ENCODE measurements at places on chromosomes 1 and 21.

GRCh38 chr1:35763201-35763600, 6.6 kb downstream of the CLSPN start:
- DNase-seq, result no peak

GRCh38 chr1:50860256-50860655, 99.8 kb downstream of the FAF1 start:
- no peak for DNase-seq

DNA sequence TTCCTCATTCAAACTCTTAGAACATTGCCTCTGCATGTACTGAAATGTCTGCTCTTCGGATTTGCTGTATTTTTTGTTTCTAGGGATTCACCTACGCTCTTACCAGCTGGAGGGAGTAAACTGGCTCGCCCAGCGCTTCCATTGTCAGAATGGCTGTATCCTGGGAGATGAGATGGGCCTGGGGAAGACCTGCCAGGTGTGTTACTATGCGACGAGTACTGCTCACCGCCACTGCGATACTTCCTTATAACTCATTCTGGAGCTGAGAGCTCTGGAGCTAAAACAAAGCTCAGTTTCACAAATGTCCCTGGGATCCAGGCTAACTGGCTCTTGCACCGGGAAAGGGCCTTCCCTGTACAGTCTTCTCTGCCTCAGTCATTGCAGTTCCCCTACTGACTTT, 10.1 kb downstream of the CHD1L start:
- DNase-seq, result no peak

GRCh38 chr1:248851390-248851789, 7.5 kb downstream of the ZNF692 start:
- no peak for DNase-seq

DNA sequence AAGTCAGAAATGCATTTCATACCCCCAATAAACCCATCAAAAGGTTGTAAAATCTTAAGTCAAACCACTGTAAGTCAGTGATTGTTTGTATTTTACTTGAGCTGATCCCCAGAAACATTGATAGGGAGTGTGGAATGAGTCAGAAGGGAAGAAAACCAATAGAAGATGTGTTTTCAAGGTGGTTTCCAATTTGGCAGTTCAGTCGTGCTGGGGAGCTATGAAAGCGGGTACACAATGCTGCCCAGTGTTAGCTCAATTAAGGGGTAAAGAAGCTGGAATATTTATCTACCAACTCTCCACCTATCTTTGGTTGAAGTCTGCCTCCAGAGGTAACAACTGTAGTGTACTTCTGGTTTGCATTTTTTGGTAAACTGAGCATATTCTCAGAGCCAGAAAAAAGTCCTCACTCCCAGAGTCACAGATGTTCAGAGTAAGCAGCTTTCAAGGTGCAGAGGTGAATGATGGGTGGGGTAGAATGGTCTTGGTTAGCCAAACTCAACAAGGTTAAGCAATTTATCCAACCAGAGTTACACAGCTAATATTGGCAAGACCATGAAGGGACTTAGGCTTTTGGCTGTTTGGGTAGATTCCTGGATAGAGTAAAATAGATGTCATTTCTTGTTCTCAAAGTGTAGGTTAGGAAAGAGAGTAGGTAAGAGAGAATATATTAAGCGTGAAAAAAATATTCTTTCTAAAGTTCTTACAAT, 202.9 kb upstream of the ADGRL2 start:
- no peak for DNase-seq

GRCh38 chr1:25572708-25573590, 29.5 kb downstream of the LDLRAP1 start:
- DNase-seq, result no peak

DNA sequence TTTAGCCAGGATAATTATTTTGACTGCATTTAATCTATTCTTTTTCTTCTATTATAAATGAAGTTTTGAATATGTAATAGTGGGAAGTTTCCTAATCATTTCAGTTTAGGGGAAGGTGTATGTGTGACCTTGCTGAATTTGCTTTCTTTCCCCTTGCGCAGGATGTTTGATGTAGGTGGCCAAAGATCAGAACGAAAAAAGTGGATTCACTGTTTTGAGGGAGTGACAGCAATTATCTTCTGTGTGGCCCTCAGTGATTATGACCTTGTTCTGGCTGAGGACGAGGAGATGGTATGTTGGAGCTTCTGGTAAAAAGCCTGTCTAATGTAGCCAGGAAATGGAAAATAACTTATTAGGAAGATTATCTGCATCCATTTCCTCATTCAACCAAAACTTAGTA, 33.4 kb downstream of the GNAT2 start:
- DNase-seq, result no peak

- no peak for DNase-seq
Observed at GRCh38 chr1:202029727-202030126, 19.3 kb downstream of the ELF3 start.

DNA sequence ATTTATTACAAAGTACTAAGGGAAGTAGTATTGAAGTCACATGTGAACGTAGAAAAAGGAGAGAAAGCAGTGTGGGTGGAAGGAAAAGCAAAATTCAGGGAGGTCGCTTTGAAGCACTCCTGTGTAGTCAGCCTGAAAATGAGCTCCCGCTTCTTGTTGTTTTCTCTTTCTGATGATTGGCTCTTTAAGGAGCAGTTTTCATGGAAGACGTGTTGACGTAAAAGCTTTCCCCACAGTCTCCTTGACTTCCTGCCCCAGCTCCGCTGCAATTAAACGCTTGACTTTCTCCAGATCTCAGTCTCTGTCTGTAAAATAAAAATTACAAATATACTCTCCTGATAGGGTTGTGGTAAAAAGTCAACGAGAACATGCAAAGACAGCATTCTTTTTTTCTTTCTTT, 661.5 kb upstream of the ZP4 start:
- no peak for DNase-seq

DNA sequence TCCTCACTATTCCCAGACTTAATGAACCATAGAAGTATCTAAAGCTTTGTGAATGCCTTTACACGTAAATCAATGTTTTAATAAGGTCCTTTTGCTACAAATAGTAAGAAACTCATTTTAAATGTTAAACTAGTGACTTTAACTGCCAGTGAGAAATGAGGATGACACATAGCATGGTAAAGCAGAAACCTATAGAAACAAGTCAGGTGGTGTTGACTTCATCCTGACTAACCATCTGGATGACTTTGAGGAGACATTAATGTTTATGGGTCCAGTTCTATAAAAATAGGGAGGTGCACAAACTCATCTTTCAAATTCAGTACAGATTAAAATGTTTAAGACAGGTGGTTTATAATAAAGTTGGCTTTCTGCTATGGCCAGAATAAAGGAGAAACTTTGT, 85.4 kb downstream of the COLGALT2 start:
- no peak for DNase-seq

DNA sequence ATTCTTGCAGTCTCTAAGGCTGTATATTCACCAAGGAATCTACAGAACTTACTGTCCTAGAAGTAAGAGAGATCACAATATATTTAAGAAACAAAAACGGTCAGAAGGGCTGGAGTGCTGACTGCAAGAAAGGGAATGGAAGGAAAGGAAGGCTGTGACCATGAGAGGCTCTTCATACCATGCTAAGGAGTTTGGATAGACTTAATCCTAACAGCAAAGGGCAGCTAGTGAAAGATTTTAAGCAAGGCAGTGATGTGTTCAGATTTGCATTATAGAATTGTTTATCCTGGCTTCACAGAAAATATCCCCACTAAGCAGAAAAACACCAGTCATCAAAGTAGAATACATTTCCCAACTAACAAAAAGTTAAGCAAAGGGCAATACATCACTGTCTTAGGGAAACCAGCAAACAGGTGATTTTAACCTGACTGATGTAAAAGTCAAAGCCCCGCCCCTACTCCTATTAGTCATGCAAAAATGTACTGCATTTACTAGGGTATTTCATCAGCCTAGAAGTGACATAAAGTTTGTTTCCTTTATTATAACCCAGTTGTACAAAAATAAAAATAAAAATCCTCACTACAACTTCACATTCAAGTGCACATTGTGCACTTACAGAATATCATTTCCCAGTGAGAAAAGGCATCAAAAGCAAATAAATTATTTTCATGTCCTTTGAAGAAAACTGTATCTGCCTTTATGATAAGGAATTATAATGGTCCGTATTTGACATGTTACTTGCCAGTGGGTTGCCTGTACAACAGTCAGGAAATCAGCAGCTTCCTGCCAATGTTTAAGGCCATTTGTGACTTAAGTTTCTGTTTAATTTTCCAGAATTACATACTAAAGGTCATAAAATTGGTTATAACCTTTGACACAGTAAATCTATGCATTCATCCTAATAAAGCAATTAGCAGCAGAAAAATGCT, 17.2 kb downstream of the JAK1 start:
- DNase-seq, result no peak

DNA sequence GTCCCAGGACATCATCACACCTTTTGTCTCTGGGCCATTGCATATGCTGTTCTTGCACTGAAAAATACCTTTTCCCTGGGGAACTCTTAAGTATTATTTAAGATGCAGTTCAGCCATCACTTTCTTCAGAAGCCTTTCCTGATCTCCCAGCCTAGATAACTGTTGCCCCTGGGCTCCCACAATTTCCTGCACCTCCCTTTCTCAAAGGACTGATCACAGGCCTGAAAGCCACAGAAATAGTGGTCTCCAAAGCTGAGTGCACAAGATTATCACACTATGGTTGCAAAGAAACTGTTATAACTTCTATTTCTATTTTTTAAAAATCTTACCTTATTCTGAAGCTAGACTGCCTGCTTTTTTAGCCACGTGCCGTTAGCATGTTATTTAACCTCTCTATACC, 2.8 kb upstream of the ZSCAN20 start:
- DNase-seq, result no peak

DNA sequence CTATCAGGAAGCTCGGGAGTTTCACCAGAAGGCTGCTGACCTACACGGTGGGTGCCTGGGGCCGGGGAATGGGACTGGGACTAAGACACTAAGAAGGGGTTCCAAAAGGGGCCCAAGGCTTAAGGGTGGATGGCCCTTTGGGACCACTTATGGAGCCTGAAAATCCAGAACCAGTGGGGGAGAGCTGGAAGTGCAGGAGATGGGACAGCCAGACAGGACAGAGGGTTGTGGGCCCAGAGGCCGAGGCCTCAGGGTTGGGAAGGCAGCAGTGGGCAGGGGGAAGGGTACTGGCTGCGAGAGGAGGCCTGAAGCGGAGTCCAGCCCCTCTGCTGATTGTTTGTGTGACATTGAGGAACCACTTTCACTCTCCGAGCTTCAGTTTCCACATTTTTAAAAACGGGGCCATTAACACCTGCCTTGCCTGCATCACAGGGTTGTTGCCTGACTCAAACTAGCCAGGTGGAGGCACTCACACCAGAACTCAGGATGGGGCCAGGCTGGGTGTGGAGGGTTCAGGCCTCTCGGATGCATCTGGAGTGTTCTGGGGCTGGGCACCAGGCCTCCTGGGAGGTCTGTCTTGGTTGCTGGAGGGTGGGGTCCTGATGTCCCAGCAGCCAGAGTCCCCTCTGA, 3.0 kb downstream of the TTC24 start:
- no peak for DNase-seq

- DNase-seq, result no peak
Observed at GRCh38 chr21:29581393-29581792, 282.7 kb downstream of the BACH1 start.

- no peak for DNase-seq
Observed at GRCh38 chr1:87042111-87042811, 127.8 kb downstream of the HS2ST1 start.

- no peak for DNase-seq
Observed at GRCh38 chr1:220797553-220797952, 10.8 kb downstream of the MTARC1 start.

DNA sequence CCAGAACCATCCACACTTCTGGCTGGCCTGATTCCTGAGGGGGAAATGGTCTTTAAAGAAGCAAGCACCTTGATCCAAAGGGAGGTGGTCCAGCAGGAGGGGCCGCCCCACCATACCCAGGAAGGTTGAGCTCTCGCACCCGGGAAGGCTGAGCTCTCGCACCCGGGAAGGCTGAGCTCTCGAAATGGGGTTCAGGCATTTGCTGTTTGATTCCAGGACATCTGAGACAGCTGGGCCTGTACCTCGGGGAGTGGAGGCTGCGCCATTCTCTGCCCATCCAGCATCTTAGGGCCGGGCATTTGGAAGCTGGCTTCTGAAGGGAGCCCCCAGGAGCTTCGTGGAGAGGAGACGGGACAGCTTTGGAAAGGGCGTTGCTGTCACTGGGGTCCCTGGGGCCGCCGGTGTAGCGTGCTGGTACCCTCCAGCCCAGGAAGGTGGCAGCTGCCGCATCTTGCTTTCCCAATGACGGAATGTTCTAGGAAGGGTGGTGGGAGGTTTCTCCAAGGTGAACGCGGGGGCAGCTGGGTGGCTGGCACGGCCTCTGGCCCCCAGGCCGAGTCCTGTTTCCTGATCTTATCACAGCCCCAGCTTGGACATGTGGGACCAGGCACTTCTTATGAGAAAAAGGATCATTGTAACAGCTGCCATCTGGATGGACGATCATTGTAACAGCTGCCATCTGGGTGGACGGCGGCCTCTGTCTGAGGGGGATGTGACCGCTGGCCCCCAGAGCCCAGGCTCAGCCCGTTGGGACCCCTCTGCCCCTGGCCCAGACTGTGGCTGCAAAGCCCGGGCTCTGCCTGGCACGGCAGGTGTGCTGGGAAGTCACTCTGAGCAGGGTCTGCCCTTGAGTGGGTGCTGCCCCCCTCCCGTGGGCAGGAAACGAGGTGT, 61.6 kb downstream of the COL18A1 start:
- DNase-seq, result no peak
